AG04450 (cell line): ENCODE measurements at places on chromosomes 12 and 14.

DNA sequence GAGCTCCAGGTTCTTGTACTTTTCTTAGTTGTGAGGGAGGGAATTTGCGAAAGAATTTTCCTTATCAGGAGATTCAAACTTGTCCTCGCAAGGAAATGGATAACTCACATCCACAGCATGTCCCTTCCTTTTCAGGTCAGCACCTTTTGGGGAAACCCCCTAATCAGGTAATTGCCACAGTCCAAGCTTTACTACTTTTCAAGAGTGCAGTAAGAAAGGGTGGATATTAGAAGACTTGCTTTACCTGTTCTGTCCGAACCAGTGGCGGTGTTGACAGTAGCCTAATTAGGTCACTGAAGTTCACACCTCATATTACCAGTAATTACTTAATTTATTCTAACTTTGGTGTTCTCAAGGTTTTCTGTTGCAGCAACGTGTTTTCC lies 6.7 kb upstream of the C12orf50 start:
- no peak for DNase-seq

DNA sequence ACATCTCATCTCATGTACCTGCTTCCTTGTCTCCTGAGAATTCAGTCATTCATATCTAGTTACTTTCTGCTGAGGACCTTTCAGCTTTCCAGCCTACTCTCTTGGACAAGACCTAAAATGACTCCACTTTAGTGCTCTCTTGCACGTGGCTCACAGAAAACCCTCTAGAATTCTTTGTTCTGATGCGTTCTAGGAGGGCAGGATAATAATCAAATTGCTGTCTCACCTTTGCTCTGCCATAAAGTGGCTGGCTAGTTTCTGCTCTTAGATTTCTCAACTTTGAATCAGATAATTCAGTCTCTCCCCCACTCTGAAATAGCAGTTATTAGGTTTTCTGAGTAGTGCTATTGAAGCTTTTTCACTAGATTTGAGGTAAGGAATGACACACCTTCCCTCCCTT lies 429.5 kb upstream of the FBXO33 start:
- no peak for DNase-seq

DNA sequence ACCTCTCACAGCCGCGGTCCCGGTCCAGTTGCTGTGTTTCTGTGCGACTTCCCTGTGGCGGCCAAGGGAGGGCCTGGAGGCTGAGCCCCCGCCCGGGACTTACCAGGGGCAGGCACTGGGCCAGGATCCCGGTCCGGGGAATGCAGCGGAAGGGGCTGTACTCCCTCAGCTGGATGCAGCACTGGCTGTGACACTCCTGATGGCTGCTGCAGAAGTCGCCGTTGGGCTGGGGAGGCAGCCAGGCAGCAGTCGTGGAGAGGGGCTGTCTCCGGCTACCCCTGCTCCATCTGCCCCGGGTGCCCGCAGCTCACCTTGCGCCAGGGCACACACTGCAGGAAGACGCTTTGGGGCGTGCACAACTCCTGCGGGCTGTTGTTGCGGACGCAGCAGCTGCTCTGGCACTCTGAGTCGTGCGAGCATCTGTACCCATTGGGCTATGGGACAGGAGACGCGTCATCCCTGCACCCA lies 6.2 kb downstream of the LRCOL1 start:
- DNase-seq: no peak

DNA sequence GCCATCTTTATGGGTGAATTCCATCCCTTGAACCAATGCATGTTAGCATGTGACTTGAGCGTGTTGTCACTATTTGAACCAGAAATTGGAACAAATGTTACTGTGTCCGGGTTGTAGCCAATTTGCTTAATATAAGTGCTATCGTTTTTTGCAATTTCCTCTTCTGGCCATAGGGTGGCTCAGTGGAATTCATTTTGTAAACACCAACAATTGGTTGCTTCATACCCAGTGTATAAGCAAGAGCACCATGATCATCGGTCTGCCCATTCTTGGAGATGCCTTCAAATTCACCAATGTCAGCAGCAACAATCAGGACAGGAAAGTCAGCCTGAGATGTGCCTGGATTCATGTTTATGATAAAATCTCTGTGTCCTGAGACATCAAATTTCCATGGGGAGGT lies 5.0 kb upstream of the NEDD1 start:
- DNase-seq: no peak

GRCh38 chr12:116708826-116709756 lies 28.8 kb downstream of the SPRING1 start:
- no peak for DNase-seq

DNA sequence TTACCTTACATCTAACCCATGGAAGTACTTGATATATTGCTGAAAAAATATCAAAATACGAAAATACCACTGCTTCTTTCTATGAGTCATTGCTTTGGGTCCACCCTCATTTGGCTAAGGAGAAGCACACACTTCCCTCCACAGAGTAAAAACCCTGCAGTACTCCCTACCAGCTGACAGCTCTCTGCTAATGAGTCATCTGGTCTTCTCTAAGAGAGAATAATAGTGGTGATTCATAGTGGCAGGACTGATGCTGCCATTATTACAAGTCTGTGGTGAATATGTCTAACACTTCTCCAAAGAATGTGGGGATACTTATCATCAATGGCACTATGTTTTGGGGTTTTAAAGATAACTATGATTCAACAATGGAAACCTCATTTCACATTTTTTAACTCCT lies 90.7 kb downstream of the PPFIA2 start:
- no peak for DNase-seq

DNA sequence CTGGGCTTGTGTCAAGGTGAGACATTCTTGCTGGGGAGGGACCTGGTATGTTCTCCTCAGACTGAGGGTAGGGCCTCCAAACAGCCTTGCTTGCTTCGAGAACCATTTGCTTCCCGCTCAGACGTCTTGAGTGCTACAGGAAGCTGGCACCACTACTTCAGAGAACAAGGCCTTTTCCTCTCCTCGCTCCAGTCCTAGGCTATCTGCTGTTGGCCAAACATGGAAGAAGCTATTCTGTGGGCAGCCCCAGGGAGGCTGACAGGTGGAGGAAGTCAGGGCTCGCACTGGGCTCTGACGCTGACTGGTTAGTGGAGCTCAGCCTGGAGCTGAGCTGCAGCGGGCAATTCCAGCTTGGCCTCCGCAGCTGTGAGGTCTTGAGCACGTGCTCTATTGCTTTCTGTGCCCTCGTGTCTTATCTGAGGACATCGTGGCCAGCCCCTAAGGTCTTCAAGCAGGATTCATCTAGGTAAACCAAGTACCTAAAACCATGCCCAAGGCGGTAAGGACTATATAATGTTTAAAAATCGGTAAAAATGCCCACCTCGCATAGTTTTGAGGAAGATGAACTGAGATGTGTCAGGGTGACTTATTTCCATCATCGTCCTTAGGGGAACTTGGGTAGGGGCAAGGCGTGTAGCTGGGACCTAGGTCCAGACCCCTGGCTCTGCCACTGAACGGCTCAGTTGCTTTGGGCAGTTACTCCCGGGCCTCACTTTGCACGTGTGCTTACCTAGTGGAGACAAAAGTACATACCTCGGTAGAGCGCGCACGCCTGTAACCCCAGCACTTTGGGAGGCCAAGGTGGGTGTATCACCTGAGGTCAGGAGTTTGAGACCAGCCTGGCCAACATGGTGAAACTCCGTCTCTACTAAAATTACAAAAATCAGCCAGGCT lies 4.3 kb downstream of the GAPDH start:
- DNase-seq: no peak

GRCh38 chr12:27282754-27283153 lies 38.7 kb downstream of the STK38L start:
- no peak for DNase-seq

DNA sequence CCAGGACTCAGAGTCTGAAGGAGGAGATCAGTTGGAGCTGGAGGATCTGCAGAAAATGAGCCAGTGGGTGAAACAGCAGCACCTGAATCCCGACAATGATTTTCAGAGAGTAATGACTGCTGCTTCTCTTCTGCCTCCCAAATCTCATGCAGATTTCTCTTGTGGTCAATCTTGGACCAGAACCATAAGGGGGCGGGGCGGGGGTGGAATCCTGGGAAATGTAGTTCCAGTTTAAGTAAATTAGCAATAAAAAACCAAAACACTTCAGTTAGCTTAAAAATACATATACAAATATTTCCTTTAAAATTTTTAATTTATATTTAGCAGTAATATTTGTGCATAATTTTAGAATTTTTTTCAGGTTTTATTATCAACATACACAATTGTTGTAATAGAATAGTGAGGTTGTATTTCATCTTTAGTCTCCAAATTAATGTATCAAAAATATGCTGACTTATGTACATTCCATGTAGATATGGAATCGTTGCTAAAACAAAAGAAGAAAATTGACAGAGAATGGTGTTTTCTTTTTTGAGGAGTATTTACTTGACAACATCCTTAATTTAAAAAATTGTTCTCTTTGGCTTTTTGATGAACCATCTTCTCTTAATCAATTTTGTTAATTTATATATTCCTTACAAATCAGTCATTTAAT lies 223.5 kb upstream of the SYT10 start:
- no peak for DNase-seq

DNA sequence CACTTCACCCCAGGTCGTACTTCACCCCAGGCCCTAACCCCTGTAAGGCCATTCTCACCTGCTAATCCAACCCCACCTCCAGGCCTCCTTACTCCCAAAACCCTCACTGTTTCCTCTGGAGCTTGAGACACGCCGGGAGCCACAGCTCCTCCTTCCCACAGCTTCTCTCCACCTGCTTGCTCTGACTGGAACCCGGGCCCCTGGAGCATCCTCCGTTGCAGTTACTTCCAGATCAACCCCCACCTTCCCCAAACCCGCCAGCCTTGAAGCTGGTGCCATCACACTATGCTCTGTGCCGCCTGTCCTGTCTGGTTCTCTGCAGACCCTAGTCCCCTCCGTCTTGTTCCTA lies 34.6 kb upstream of the PPP2R5C start:
- no peak for DNase-seq

DNA sequence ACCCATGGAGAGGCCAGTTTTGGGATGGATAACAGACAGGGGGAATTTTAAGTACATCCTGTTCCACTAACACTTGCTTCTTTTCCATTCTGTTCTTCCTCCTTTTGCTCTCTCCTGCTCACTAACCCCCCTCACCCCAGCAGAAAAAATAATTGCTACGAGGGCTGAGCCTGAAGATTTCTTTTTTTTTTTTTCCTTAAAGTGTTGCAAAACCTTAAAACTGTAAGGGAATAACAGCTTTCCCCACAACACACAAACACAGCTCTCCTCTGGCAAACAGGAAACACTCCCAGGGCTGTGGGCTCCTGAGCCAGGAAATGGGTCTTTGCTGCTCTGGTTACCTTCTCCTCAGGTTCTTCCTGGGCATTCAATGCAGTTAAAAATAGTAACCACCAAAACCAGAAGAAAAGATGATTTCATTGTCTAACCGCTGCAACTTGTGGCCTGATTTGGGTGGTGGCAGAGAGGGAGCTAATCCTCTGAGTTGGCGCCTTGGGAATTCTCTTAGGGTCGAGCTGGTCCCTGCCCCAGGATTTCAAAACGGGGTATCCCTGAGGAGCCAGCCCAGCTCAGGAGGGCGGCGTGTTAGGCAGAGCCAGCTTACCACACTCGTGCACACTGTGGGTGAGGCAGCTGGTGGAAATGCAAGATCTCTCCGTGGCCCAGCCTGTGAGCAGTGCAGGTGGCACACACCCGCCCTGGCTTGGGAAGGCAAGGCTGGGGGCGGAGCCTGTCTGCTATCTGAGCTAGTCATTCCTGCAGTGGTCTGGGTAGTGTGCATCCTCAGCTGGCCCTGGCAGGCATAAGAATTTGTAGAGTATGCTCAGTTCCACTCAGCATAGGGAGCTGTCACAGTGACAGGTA lies 17.1 kb upstream of the EMP1 start:
- no peak for DNase-seq

DNA sequence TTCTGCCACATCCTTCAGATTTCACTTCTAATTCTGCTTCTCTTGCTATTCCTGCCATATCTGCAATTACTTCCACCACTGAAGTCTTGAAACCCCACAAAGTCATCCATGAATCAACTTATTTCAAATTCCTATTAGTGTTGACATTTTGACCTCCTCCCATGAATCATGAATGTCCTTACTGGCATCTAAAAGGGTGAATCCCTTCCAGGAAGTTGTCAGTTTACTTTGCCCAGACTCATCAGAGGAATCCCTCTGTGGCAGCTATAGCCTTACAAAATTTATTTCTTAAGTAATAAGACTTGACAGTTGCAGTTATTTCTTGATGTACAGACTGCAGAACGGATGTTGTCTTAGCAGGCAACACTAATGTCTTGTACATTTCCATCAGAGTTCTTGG lies 162.9 kb downstream of the PCNX1 start:
- DNase-seq: no peak

- no peak for DNase-seq
Observed at GRCh38 chr14:81148635-81149034, 72.1 kb downstream of the GTF2A1 start.

DNA sequence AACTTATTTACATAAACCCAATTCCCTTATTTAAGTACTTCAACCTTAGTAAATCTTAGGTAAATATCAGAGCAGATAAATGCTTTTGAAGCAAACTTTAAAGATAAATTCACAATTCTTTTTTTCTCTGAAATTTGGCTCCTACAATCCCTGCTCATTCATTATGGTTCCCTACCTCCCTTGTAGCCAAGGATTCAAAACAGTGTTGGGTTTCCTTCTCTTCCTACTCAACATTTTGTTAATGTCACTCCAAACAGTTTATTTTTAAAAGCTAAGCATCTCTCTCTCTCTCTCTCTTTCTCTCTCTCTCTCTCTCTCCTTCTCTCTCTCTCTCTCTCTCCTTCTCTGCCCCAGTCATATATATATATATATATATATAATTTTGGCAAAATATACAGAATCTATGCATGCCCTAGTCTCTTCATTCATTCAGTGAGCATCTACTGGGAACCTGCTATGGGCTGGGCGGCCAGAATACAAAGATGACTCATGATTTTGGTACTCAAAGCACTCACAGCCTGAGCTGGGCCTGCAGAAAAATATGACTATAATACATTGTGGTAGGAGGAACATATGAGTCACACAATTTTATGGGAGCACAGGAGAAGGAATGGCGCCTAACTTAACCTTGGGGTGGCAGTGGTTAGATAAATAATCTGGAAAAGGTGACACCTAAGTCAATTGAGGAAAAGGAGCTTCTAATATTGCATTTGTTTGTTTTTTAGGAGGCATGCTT lies 123.7 kb upstream of the DHRS4 start:
- peak; percentile 23 for DNase-seq

DNA sequence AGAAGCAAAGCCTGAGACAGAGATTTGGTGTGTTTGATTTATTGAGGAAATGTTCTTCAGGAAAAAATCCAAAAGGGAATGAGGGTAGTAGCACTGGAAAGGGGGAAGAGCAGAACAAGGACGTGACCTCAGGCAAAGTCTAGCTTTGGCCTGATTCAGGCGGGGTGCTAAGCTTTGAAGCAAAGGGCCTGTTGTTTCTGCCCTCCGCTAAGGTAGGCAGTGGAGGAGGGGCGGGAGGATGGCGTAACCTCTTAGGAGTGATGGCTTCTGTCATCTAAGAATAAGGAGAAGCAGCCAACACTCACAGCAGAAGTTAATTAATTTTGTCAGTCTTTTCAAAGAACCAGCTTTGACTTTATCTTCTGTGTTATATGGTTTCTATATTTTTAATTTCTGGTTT lies 20.4 kb downstream of the ABHD12B start:
- no peak for DNase-seq
